ENCODE measurements at places on chromosomes 2 and 18.

DNA sequence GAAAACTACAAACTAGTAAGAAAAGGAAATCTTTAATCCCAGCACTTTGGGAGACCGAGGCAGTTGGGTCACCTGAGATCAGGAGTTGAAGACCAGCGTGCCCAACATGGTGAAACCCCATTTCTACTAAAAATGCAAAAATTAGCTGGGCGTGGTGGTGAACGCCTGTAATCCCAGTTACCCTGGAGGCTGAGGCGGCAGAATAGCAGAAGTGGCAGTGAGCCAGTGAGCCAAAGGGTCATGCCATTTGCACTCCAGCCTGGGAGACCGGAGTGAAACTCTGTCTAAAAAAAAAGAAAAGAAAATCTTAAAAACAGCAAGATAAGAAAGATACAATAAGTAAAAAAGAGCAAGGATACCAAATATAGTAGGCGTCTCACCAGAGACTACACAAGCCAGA, 502.9 kb upstream of the ID2 start:
- DNase-seq: no peak

DNA sequence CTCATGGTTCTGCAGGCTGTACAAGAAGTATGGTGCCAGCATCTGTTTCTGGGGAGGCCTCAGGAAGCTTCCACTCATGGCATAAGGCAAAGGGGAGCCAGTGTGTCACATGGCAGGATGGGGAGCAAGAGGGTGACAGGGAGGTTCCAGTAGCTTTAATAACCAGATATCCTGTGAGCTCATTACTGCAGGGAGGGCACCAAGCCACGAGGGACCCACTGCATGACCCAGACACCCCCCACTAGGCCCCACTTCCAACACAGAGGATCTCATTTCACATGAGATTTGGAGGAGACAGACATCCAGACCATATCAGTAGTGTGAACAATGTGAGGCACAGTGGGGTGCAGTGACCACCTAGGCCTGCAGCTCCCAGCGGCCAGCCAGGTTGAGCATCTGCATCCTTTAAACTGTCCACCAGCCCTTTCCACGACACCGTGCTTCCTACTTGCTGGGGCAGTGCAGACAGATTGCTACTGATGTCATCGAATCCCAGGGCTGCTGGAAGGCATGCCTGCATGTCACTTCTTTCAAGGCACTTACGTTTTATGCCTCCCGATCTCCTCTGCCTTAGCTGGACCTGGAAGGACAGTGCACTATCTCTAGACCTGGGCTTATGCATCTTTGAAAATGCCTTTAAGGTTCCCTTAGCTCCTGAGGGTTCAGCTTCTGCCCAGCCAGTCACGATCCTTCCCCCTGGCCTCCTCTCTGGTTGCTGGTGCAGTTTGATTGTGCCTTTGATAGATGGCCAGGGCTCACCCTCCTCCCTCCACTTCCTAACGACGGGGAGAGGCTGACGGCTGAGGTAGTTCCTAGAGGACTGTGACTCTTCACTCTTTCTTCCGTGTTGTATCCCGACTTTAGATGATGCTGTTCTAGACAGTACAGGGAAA, 174.3 kb downstream of the FAM210A start:
- DNase-seq: no peak

DNA sequence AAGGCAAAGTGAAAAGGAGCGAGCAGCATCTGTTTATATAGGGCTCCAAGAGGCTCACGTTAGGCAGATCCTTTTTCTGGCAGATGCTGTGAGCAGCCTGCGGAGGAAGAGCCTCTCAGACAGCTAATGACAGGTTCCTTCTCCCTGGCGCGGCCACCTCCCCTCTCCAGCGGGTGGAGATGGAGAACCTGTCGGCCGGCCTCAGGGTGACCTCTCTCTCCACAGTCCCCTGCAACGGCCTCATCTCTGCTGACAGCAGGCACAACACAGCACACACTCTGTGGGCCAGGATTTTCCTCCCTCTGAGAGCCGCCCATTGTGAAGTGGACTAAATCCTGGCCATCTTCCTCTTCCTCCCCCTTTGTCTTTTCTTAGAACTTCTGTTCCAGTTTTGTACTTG, 119.8 kb downstream of the PRKCE start:
- no peak for DNase-seq

DNA sequence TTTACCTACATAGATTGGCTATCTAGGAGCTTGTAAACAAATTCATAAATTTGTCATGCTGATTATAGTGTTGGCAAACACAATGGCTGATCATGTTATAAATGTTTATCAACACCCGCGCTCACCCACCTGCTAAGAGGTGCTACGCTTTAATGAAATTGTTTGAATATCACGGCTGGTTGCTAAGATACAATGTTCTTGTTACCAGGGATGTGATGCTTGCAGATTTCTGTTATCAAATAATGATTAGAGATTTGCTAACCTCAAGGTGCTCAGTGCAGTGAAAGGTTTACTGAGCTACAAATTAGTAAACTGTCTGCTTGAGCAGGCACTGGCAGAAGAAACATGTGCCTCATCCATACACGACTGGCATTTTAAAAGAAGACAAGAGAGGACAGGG, 160.0 kb upstream of the ZEB2 start:
- no peak for DNase-seq

- peak; percentile 82 for DNase-seq
Observed at GRCh38 chr2:191020742-191021381, 6.9 kb upstream of the STAT1 start.

DNA sequence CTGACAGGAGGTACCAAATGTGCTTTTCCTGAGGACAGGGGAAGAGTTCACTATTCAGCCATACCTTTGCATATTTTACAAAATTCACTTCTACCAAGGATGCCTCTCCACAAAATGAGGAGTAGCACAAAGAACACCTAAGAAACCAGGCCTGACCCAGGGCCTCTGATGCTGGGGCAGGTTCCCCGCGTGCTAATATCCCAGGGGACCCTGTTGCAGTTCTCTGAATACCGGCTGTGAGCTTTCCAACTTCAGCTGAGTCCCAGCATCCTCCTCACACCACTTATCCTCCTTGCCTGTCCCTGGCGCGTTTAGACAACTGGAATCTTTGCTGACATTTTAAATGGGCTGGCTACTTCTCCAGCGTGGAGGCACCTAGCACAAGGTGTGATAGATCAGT, 142.3 kb downstream of the BCL2 start:
- DNase-seq: no peak

- DNase-seq: no peak
Observed at GRCh38 chr18:57518533-57518932, 68.0 kb downstream of the FECH start.

DNA sequence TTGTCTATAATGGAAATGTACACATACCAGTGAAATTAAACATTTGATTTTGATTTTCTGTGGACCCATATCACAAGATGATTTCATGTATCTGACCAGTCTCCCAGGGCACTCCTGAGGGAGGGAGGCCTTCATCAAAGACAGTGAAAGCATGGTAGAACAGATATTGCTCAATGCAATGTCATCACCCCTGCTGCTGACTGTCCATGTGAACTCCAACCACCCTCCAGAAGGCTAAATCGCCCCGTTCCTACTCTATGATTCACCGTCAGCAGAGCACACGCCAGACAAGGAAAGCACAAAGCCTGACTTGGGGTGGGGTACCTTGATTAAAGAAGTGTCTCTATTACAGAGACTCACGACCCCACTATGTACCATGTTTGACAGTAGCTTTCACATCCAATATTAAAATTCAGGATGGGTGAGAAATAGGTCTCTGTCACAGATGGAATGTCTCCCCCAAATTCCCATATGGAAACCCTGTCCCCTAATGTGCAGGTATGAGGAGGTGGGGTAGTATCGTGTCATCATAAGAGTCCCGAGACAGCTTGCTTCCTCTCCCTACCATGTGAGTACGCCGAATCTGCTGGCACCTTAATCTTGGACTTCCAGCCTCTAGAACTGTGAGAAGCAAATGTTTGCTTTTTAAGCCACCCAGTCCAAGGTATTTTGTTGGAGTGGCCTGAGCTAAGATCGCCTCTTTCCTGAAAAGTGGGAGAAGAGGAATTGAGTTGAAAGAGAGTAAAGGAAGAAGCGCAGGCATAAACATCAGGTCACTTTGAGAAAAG, 42.4 kb downstream of the CYB5A start:
- peak; percentile 17 for DNase-seq

GRCh38 chr2:168456521-168457189, 583 bp downstream of the CERS6 start:
- DNase-seq: peak; percentile 27

GRCh38 chr2:74551530-74551929, 2.2 kb downstream of the LOXL3 start:
- DNase-seq: no peak

DNA sequence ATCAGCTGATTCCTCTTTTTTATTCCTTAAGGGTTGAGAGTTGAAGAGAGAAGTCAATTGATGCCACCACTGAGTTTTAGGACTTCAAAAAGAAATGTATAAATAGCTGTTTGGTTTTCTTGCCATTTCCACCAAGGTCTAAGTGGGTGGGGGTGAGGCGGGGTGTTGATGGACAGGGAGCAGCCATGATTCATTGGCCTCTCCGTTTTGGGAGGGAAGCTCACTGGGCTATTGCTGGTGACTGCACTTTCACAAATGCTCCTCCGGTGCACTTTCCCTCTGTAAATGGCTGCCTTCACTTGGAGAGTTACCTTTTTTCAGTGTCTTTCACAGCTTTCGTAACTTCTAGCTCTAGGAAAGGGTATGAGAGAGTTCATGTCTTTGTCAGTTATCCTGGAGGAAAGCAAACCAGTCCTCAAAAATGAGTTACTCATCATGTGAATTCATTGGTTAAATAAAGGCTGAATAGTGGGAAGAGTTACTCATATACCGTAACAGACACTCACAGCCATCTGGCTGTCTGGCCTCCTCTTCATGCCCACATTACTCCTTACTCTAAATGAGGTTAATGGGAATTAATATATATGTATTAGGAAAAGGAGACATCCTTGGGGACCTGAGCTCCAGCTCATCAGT, 17.4 kb upstream of the CTAGE1 start:
- peak; percentile 87 for DNase-seq

DNA sequence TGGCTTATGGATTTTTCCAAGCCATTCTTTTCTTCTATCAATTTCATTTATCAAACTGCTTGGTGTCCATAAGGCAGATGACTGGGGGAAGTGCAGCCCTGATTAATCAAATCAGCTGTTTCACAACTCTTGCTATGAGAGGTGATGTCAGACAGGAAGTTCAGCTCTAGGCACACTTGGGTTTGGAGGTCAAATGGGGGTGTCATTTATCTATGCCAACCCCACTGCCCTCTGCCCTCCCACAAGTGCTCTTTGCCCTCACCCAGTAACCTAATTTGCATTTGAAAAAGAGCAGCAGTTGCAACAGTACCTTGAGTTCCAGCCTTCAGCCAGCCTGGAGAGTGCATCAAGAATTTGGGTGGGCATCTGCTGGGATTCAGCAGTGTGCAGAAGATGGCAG, 431.3 kb upstream of the SPRED2 start:
- DNase-seq: no peak

GRCh38 chr2:69291721-69292120, 95.3 kb downstream of the GFPT1 start:
- DNase-seq: no peak

- peak; percentile 25 for DNase-seq
Observed at GRCh38 chr2:199861132-199861774, 10.3 kb upstream of the FTCDNL1 start.

GRCh38 chr2:184472481-184472880, 125.8 kb upstream of the ZNF804A start:
- DNase-seq: no peak

- DNase-seq: no peak
Observed at GRCh38 chr2:62347563-62348270, 151.8 kb downstream of the B3GNT2 start.

- no peak for DNase-seq
Observed at GRCh38 chr18:48597671-48598070, 58.8 kb downstream of the CTIF start.

- no peak for DNase-seq
Observed at GRCh38 chr2:104746299-104746698, 107.6 kb upstream of the POU3F3 start.

- no peak for DNase-seq
Observed at GRCh38 chr2:26998323-26998722, 27.9 kb downstream of the MAPRE3 start.

DNA sequence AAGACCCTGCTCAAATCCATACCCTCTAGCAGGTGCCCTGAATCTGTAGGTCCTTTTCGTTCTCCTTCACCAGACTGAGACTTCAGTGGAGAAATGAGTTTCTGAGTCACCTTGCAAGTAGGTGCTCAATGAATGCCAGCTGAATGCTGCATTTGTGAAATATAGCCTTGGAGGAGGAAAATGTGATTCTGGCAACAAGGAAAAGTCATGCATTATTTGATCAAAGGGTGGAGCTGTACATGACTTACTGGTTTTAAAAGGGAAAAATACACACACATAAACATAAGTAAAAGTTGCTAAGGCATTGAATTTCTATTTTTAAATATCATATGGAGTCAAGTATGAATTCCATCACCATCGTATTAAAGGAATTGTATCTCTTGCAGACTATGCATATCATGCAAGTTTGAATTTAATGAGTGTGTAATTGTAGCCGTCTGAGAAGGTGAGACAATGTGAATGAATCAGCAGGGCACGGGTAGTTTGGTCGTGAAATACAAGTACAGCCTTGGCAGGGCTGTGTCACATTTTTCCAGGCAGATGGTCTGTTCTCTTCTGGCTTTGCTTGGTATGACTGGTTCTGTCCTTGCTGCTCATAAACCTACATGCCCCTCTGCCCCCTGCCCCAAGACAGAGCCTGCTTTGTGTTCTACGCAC, 160.8 kb downstream of the COL6A3 start:
- DNase-seq: no peak

DNA sequence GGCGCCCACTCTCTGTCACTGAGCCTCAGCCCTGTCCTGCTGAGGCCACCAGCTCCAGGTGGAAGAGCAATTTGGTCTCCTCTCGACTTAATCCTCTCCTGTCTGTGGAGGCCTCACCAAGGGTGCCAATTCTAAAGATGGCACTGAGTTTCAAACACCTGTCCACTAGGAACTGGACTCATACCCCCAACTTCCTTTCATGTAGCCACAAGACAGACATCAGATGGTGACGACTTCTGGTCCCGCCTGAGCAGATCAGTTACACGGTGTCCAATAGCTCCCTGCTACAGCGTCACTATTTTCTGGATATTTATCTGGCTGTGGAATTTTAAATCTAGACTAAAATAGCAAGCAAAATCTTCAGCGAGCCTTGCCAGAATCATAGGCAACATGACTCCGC, 24.5 kb upstream of the SP5 start:
- no peak for DNase-seq

GRCh38 chr2:111145103-111145760, 24.5 kb downstream of the BCL2L11 start:
- no peak for DNase-seq

DNA sequence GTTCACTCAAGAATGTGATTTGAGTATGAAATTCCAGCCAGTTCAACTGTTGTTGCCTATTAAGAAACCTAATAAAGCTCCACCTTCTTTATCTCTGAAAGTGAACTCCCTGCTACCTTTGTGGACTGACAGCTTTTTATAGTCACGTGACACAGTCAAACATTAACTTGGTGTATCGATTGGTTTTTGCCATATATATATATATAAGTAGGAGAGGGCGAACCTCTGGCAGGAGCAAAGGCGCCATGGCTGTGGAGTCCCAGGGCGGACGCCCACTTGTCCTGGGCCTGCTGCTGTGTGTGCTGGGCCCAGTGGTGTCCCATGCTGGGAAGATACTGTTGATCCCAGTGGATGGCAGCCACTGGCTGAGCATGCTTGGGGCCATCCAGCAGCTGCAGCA, at the start of gene UGT1A1:
Gene UGT1A1, plus strand, starts transcription at position 228 of the 400 bp plus-strand sequence. Its CDS starts 18 bp downstream, at position 246.
- DNase-seq: no peak
